Effector CD4-positive, alpha-beta T cell (primary cell): ENCODE measurements at places on chromosomes 6 and 20.

- no peak for DNase-seq
These were observed 86.9 kb downstream of the PLCG1 start for GRCh38 chr20:41224281-41224680.

- DNase-seq = no peak
These were observed 90.8 kb upstream of the TNFAIP3 start for GRCh38 chr6:137776256-137776655.

DNA sequence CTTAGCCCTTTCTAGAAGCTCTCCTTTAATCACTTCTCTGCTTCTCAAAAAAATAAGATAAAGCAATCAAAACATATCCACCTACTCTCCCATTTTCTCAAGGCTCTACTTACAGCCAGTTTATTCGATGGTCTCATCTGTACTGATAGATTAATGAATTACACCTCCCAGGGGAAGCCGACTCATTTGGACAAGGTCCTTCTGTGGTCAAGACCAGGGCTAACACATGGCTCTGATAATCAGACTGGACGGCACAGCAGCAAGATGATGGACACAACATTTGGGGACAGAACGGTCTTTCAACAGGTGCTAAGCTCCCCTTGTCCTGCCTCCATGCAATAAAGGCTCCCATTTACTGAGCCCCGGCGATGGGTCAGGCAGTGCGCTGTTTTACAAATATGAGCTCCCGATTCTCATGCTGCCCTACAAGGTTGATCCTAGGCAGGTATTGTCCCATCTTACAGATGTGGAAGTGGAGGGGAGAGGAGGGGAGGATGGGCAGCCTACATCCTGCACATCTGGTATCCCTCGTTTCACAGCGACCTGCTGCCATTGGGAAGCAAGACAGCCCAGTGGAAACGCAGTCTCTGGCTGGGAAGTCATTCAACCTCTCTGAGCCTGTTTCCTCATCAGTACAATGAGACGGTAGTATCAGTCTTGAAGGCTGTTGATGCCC lies 15.7 kb downstream of the CPNE5 start:
- DNase-seq = no peak

- no peak for DNase-seq
These were observed 13.7 kb upstream of the MRAP2 start for GRCh38 chr6:84019842-84020211.

GRCh38 chr6:115891750-115892149 lies 168.9 kb downstream of the FRK start:
- no peak for DNase-seq

- no peak for DNase-seq
These were observed 19.0 kb upstream of the UTRN start for GRCh38 chr6:144266091-144266649.

- no peak for DNase-seq
These were observed 46.6 kb upstream of the ENPP1 start for GRCh38 chr6:131761060-131761761.

- DNase-seq = no peak
These were observed 363.5 kb downstream of the SYNE1 start for GRCh38 chr6:152273638-152274037.

DNA sequence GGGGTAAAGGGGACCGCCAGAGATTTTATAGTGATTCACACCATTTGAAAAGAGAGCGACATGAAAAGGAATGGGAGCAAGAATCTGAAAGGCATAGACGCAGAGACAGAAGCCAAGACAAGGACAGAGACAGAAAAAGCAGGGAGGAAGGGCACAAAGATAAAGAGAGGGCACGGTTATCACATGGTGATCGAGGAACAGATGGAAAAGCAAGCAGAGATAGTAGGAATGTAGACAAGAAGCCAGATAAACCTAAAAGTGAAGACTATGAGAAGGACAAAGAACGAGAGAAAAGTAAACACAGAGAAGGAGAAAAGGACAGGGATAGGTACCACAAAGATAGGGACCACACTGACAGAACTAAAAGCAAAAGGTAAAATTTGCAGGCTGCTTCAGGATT lies 77.7 kb downstream of the PHF3 start:
- DNase-seq = no peak
